Esophagus mucosa (tissue), 1 donor: ENCODE measurements at places on chromosomes 3 and 15. TPM values are rescaled to one million over a fixed set of nuclear protein-coding genes. Genes with fewer than 3 reads are reported as not detected.

DNA sequence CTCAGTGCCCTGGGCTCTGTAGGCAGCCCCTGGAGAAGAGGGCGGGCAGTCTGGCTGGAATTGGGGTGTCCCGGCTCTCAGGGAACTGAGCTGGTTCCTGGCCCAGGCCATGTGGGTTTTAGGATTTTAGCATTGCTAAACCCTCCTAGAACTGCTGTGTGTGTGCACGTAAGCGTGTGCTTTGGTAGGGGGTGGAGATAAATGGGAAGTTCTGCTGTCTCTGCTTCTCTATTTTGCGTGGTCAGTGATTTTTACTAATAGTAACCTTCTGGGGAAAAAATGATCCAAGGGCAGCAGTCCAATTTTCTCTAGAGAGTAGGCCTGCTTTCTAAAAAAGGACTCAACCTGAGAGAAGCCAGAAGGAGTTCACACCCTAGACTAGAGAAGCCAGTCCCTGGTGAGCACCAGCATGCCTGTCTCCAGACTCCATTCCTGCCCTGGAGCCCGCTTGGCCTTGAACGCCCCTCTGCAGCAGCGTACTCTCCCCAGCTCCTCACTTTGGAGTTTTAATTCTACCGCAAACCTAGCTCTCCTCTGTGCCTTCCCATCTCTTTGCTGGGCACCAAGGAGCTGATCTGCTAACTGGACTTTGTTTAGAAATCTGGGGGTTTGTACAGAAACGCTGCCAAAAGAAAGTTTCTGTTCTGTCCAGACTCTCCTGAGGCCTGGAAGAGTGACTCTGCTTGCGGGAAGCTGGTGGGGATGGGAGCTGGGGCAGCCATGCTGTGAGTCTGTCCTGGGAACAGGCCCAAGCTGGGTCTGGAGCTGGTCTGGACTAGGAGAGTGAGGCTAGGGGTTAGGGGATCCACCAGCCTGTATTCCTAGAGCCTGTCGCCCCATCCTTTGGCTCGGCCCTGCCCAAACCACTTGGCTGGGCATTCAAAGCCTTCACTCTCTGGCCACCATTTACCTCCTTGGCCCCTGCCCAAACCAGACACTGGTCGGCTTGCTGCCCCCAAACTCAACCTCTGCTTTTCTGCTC lies 19.7 kb downstream of the CORO2B start:
- no peak for ATAC-seq

DNA sequence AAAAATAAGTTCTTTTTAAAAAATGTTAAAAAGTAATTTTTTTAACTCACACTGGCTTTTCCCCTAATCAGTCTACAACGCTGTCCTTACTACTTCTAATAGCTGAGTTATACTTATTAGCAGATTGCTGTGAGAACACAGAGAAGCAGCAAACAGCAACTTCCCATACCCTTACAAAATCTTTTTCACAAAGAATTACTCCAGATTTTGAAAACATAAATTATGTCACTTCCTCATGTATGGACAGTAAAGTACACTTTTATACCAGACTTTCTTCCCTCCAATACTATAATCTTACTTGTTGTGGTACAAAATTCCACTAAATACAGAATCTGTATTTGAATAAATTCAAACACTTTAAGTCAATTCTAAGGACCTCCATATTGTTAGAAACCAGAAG lies 2.1 kb downstream of the PHC3 start:
- ATAC-seq: no peak

SPINK8 gene
- 1.6 TPM for total RNA-seq

CMTM8 gene
- total RNA-seq: 1.00 TPM

DNA sequence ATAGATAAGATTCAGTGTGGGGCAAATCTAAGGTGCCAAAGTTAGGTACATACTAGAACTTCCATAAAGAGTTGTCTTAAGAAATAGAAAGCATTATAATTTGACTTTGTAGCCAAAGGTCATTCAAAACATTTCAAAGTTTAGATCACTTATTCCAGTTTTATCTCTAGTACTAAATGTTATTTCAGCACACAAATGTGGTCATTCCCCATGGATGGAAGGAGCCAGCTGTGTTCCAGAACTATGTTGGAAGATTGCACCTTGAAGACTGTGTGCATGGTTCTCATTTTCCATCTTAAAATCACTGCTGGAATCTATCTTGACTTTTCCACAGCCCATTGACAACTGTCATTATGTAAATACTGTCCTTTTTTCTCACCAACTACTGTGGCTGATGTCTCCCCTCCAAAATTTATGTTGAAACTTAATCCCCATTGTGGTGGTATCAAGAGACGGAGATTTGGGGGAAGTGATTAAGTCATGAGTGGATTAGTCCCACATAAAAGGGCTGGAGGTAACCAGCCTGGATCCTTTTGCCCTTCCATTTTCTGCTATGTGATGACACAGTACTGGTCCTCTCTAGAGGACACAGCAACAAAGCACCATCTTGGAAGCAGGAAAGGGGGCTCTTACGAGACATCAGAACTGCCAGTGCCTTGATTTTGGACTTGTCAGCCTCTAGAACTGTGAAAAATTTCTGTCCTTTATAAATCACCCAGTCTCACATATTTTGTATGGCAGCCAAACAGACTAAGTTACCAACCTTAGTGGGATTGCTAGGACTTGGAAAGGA lies 24.0 kb downstream of the TGFBR2 start:
- ATAC-seq: no peak

ABI3BP gene
- 7.1 TPM for total RNA-seq

GRCh38 chr15:57364282-57365007 lies 11.9 kb upstream of the CGNL1 start:
- ATAC-seq: no peak

DNA sequence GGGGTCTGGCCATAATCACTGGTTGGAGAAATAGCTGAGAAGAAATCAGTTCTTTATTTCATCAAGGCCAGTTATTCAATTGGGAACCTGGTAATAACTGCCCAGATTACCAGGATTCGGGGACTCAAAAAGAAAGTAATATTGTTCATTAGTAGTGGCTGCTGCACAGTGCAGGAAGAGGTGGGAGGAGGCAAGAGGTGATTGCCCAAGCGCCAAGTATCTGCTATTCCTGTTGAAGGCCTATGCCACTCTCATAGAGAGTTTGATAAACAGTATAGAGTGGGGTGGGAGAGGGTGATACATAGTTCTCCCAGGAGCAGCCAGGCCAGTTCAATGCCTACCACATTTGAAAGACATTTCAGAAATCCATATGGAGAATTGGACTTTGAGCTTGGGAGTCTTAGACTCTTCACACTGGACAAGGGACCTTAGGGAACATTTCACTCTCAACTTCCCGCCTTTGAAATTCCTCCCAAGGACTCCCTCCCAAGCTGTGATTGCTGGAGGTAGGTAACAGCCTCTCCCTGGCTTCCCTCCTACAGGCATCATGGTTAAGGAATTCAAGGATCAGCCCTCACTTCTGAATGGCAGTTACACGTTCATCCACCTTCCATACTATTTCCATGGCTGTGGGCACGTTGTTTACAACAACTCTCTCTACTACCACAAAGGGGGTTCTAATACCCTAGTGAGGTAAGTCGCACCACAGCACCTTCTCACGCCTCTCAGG lies 59.8 kb downstream of the GLDN start:
- no peak for ATAC-seq

GRCh38 chr15:33310481-33311311 lies at the start of gene RYR3:
RYR3 (plus strand) TSS chr15:33310967; CDS start chr15:33311046, 79 bp downstream.
- ATAC-seq: peak; percentile 36

GRCh38 chr15:59292442-59293151 lies 80.1 kb downstream of the MYO1E start:
- no peak for ATAC-seq

DNA sequence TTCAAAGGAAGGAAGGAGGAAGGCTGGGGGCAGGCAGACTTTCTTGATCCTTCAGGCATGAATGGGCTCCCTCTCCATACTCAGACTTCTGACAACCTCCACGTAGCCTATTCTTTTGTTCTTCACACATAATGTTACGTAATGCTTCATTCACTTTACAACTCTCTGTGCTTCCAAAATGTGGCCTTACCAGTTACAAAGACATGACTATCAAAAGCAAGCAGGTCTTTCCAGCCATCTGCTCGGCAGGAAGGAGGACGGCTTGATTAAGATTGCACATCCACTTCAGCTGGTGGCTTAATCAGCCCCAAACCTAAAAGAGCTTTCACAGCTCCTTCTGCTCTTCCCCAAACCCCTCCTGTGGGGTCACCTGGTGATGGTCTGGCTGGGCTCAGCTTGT lies 263.2 kb downstream of the XXYLT1 start:
- ATAC-seq: peak; percentile 72

GRCh38 chr3:117695871-117696645 lies 986.5 kb downstream of the TUSC7 start:
- no peak for ATAC-seq

ACTC1 gene
- total RNA-seq: 0.92 TPM
